ENCODE measurements at places on chromosomes 5 and 9.

DNA sequence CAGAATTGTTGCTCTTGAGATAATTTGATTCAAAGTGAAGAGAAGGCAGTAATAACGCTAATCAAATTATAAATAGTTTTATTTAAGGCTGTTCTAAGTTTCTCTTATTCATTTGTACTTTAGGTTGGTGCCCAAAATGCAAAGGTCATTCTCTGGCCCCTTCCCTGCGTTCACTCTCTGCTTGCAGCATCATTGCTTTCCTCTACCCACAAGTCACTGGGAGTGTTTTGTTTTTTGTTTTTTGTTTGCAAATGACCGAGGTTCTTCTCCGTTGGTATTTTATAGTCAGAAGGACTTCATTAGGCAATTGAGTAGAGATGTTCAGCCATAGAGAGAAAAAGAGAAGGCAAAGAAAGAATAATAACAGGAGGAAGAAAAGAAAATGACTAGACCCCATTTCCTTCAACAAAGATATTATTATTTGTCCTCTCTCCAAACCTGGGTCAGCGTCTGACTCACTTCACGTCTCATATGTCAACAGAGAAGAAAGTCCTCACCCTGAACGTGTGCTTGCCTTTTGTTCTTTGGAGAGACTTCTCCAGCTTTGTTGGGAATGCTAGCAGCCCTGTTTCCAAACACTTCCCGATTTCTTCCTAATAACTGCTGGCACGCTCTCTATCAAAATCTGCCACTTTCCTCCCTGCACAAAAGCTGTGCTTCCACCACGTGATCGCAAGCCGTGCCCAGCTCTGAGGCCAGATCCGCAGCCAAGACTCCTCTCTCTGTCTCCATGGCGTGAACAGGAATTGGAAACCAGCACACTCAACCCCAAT lies 119.8 kb downstream of the EBF1 start:
- DNase-seq: no peak

- DNase-seq: no peak
These were observed 452.5 kb upstream of the RIOK2 start for GRCh38 chr5:97635553-97635952.

- DNase-seq: no peak
These were observed 165.3 kb downstream of the ZNF608 start for GRCh38 chr5:124580925-124581737.

DNA sequence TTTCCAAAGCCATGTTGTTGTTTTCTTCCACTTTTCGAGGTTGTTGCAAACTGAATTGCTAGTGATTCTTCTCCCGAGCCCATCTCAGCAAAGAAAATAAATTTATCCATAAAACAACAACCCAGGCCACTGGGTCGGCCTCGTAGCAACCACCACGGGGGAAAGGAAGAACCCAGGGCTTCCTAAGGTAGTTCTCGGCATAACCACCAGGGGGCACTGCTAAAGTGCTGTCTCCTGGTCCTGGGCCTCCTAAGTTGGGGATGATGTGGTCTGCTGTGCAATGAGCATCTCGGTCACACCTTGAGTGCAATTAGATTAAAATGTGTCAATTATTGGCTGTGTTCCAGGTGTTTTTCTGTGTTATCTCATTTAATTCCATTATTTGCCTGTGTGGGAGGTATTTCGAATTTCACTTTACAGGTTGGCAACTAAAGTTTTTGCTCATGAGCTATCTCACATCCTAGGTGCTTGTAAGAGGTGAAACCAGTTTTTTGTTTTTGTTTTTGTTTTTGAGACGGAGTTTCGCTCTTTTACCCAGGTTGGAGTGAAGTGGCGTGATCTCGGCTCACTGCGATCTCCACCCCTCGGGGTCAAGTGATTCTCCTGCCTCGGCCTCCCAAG lies 102.8 kb upstream of the DAP start:
- peak; percentile 65 for DNase-seq

- no peak for DNase-seq
These were observed 230.9 kb downstream of the FANCC start for GRCh38 chr9:95086564-95086955.

DNA sequence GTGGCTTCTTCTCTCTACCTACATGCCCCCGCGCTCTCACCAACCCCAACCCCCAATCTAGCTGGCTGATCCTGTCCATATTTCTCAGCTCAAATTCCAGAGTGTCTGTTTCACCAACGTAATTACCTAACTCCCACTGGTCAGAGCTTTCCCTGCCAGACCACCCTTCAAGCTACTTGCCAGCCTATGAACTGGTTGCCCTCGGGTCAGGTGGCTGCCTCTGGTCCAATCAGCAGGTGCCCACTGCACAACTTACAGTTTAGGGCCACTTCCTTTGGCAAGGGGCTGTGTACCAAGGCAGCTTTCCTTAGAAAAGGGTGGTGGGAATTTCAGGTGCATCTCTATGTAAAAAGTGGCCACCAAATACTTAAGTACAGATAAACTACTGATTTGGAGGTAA lies 92.2 kb upstream of the SLC30A5 start:
- no peak for DNase-seq

DNA sequence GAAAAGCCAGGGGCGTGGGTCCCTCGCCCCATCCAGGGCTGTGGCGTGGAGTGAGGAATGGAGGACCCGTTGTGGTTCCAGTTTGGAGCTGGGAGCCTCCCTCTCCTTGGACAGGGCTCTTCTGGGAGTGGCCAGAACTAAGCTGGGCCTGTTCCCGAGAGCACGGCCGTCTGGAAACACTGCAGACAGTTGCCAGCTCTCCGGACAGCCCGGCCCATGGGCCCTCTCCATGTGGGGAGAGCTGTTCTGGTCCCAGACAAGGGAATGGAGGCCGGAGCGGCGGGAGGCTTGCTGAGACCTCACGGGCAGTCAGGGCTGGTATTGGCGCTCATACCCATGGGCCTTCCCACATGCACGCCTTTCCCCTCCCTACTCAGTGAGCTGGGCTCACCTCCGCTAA lies 45.2 kb upstream of the FCN2 start:
- no peak for DNase-seq

DNA sequence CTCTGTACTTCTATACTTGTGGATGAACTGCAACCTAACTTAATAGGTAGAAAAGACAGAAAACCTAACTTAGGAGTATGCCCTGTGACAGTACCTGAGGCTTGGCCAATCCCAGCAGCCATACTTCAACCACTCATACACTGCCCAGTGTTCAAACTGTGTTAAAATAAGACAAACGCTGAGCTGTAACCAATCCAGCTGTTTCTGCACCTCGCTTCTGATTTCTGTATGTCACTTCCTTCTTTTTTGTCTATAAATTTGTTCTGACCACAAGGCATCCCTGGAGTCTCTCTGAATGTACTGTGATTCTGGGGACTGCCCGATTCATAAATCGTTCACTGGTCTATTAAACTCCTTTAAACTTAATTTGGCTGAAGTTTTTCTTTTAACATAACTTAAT lies 41.4 kb downstream of the AUH start:
- no peak for DNase-seq

- DNase-seq: no peak
These were observed 98.4 kb upstream of the NREP start for GRCh38 chr5:111855356-111855755.

DNA sequence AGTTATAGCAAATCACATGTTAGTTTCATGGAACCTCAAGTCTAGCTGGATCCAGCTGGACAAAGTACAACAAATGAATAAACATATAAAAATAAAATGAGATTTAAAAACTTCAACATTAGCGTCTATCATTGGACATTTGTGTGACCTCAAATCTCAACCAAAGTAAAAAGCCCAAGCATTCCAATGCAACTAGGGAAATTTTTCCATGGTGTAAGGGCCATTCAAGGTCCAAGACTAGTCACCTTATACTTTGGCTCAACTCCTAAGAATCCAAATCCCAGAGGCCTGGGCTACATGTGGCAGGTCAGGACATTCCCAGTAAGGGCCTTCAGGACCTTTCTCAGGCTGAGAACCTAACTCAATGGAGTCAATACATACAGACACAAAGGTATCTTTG lies 137.4 kb upstream of the DMAC1 start:
- no peak for DNase-seq

DNA sequence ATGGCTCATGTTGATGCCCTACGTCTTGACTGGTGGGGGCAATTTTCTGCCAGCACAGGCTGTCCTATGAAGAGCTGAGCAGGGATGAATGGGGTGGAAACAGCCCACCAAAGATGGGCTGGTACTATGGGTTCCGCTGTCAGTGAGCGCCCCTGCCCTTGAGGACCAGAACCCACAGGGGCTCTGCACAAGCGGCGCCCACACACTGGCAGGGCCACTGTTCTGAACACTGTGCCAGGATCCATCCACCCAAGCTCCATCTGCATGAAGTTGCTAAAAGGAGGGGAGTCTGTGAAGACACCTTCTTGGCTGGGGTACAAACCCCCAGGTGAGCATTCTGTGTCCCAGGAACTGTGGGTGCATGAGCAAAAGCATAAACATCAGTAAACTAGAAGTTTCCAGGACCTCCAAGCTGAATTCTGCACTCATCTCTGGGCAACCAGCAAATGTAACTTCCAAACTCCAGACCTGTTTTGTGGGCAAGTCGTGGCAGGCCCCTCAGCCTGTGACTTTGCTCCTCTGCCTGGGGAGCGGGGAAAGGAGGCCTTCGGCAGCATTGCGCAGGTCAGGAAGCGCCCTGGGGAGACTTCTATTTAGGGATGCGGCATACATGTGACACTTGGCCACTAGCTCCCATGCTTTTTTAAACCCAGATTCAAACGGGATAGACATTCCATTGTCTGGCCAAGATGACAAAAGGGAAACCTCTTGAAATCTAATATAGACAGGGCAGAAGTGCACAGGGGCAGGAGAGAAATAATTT lies 48.9 kb downstream of the PTPN3 start:
- DNase-seq: no peak

DNA sequence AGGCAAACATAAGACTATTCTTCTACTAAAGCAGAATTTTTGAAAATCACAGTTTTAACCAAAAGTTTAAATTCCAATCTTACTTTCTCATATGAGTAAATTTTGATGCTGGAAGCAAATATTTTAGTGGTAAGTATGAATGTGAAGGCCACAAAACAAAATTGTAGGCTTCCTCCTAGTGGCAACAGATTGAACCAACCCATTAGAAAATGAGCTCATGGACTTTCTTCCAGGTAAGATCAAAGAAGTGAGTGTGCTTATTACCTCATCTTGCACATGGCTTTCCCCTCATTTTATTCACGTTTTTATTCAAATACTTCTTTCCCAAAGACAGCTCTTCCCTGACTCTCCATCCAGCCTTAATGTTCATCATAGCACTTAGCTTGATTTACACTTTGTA lies 16.5 kb upstream of the RLN2 start:
- no peak for DNase-seq

GRCh38 chr5:90983711-90984124 lies 399.4 kb downstream of the ARRDC3 start:
- DNase-seq: no peak

DNA sequence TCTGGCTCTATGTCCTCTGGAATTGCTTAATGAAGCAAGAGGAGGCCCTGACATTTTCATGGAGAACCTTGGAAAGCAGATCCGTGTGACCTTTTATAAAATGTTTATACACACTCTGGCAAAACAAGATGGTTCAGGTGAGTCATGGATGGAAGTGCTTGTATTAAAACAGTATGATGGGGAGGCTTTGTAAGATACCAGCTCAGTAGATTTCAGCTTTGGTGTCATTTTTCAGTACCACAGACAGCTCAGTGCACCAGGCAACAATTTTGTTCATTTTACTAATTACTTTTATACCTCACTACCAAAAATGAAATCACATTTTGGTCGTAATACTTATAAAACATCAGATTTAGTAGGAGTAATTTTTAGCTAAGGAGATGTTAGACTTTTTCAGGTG lies 5.2 kb downstream of the KCNN2 start:
- no peak for DNase-seq

GRCh38 chr9:120040896-120041295 lies 539.1 kb downstream of the CDK5RAP2 start:
- no peak for DNase-seq

DNA sequence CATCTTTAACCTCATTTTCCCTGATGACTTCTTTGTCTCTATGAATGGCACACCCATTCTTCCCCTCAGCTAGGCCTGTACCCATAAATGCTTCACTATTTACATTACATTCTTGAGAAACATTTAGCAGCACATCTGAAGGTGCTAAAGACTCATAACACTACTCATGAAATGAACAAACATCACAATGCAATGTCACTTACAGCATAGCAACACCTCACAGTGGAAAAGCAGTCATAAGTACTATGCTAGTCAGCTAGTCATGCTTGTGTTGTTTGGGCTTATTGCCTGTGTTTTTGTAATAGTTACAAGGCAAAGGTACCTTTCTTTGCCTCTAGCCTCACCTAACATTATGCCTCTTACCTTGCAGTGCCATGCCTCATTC lies 228.9 kb downstream of the KIAA0825 start:
- no peak for DNase-seq

DNA sequence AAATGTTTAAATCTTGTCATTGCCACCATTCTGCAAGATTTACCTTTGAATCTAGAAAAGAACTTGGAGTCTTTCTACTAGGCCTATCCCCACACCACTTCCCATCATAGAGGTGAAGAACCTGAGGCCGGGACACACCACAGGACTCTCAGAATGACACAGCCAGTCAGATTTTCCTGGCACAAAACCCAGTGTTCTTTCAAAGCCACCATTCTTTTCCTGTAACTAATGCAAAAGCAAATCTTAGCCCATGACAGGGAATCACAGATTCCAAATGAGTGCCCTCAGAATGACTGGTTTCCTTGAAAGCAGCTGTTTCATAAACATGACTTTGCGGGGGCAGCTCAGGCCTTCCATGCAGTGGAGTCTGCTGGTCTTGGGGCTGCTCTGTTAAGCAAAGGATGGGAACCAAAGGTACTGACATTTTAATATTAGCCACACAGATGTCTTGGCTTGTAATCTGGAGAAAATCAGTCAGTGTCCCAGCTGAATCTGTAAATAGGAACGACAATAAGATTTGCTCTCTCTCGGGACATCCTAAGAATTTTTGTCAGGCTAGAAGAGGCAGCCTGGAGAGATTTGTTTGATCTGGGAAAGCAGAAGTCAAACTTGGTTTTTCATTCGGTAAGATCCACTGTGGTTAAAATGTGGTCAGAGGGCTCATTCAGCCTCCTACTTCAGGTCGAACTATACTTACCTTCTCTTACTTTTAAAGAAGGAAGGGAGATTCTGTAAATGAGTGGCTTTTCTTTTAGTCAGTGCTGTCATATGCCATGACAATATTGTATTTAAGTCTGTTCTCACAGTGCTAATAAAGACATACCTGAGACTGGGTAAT lies 115.1 kb downstream of the PALM2AKAP2 start:
- peak; percentile 13 for DNase-seq

DNA sequence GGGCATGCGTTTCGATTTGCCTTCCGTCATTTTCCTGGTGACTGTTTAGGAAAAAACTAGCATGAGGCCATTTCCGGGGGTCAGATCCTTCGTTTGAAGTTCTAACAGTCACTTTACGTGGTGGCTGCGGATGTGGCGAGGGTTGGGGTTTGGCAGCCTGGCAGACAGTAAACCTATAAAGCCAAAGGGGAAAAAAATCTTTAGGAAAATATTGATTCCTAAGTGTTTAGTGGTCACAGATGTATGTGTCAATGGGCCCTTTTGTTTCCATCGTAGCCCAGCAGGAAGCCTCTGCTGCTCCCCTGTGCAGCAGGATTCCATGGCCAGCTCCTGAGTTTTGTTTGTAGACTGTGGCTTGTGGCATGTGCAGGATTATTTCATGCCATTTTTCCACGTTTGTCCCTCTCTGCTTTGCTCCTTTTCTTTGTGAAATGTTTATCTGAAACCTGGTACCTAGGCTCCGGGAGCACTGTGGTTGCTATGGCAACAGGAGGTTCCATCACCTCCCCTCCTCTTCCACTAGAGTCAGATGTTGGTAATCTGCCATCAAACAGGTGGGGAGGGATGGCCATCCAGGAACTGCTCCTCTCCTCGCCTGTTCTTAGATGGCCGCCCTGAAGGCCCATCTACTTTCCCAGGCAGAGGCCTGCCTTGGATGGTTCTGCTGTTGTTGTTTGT lies 202.3 kb downstream of the AOPEP start:
- no peak for DNase-seq
